ENCODE measurements at places on chromosomes 7 and 10. TPM values are rescaled to one million over a fixed set of nuclear protein-coding genes. Genes with fewer than 3 reads are reported as not detected.

DNA sequence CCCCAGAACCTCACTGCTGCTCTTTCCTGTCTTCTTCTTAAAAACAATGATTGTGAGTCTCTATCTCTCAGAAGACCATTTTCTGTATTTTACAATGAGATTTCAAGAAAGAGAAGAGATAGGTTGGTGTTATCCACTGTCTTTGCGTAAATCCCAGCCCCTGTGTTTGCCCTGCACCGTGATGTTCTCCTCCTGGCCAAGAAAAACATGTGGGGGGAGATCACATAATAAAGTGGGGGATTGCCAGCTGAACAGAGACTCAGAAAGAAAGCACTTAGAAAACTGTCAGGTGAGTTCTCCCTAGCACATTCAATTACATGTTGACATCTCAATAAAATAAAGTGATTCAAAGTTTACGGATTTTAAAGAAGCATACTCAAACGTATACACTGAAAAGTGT lies 105.0 kb upstream of the PITRM1 start:
- no peaks in the 10 kb centered on the region for H3K36me3 ChIP-seq
- peaks cover 4% of the 10 kb centered on the region for H3K4me1 ChIP-seq
- DNase-seq, result no peak
- no peaks in the 10 kb centered on the region for H3K27me3 ChIP-seq
- no peak overlapping the region for H3K4me3 ChIP-seq
- no peak overlapping the region for H3K27ac ChIP-seq

- H3K27me3 ChIP-seq, result peaks cover 40% of the 10 kb centered on the region
- H3K27ac ChIP-seq, result no peak within 1 kb of the TSS
- peak within 1 kb of the TSS; percentile 43 for H3K4me3 ChIP-seq
- H3K36me3 ChIP-seq, result no peaks in the 10 kb centered on the region
These were observed at the start of gene CPED1 for GRCh38 chr7:120988591-120989256. Gene CPED1 (plus strand): TSS chr7:120988711. CDS start chr7:120989622, 911 bp downstream.

- DNase-seq, result no peak
- no peaks in the 10 kb centered on the region for H3K4me1 ChIP-seq
- no peak overlapping the region for H3K27ac ChIP-seq
These were observed 407.5 kb upstream of the PRKCQ start for GRCh38 chr10:6987536-6987945.

- no peak for DNase-seq
- H3K4me1 ChIP-seq, result no peaks in the 10 kb centered on the region
- H3K27me3 ChIP-seq, result no peaks in the 10 kb centered on the region
These were observed 557.8 kb downstream of the NXPH1 start for GRCh38 chr7:8991159-8991558.

DNA sequence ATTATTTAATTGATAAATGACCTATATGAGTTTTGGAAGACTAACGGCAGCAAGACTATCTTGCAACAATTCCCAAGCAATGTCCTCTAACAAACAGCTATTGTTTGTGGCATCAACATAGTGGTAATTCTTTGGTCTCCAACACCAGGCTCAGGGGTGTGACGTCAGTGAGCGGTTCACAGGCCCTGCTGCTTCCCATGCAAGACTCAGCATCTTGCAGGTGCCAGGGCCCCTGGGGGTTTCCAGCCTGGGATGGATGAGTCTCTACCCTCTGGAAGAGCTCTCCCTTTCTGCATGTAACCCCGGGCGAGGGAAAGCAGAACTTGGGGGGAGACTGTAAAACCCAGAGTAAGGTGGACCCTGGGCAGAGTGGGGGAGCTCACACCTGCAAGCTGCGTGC lies 164.7 kb downstream of the ACTR3B start:
- peaks cover 35% of the 10 kb centered on the region for H3K27me3 ChIP-seq
- H3K4me3 ChIP-seq, result no peak overlapping the region
- H3K4me1 ChIP-seq, result no peaks in the 10 kb centered on the region

DNA sequence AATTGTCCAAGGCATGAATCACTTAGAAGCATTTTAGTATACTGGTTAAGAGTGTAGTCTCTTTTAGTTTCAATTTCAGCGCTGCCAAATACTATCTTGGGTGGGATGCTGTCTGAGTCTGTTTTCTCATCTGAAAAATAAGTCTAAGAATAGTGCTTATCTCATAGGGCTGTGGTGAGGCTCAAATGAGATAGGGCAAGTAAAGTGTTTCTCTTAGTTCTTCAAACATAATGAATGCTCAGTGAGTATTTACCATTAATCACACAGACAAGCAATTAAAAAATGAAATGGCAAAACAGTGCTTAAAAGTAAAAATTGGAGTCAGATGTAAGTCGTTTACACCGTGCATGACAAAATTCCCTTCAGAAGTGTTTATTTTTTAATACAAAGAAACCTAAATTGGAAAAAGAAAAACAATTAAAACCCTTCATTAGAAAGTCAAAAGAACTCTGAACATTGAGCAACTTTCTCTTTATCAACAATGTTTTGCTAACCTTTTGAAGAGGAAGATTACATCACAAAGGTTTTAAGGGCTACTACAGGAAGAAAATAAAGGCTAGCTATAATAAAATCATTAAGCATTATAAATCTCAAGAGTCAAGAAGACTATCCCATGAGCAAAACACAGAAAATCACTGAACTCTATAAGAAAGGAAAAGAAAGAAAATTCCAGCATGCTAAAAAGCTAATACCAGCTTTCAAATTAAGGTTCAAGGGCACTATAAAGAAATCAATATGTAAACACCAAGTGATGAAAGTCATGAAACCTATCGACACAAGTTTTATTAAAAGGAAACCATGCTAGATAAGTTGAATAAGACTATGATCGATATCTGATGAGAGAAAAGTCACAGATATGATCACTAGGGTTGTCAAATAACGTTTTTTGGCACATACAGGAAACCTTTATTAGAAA lies 45.6 kb upstream of the C1GALT1 start:
- no peaks in the 10 kb centered on the region for H3K27me3 ChIP-seq
- H3K27ac ChIP-seq, result no peak overlapping the region
- peaks cover 4% of the 10 kb centered on the region for H3K4me1 ChIP-seq
- DNase-seq, result no peak

- no peak overlapping the region for H3K27ac ChIP-seq
- H3K36me3 ChIP-seq, result peaks cover 12% of the 10 kb centered on the region
- H3K4me1 ChIP-seq, result peaks cover 34% of the 10 kb centered on the region
- no peak overlapping the region for H3K4me3 ChIP-seq
- H3K27me3 ChIP-seq, result no peaks in the 10 kb centered on the region
- DNase-seq, result no peak
These were observed 45.7 kb downstream of the ANKMY2 start for GRCh38 chr7:16599860-16600259.

GRCh38 chr10:128203028-128203427 lies 76.8 kb upstream of the MKI67 start:
- H3K4me3 ChIP-seq, result no peak overlapping the region
- no peak for DNase-seq
- H3K27ac ChIP-seq, result no peak overlapping the region

GRCh38 chr7:108452707-108453106 lies 3.5 kb downstream of the NRCAM start:
- no peak overlapping the region for H3K4me3 ChIP-seq
- H3K27ac ChIP-seq, result no peak overlapping the region
- H3K4me1 ChIP-seq, result peaks cover 47% of the 10 kb centered on the region
- no peaks in the 10 kb centered on the region for H3K36me3 ChIP-seq
- DNase-seq, result peak; percentile 57
- H3K27me3 ChIP-seq, result peaks cover 44% of the 10 kb centered on the region

DNA sequence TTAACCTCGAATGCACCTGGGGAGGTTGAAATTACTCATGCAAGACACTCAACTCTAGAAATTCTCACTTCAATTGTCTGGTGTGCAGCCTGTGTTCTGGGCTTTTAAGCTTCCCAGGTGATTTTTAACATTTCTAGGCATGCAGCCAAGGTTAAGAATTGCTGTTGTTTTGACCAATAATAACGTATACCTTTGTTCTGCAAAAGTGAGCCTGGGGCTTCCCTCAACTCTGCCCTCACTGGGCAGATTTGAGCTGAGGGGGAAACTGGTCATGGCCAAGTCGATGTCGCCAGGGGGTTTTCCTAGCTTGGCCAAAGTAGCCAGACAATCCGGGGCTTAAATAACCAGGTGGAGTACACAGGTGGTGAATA lies 568 bp downstream of the PRSS2 start:
- H3K36me3 ChIP-seq, result no peaks in the 10 kb centered on the region
- H3K27ac ChIP-seq, result no peak overlapping the region
- H3K4me3 ChIP-seq, result no peak overlapping the region
- no peaks in the 10 kb centered on the region for H3K4me1 ChIP-seq
- DNase-seq, result no peak
- no peaks in the 10 kb centered on the region for H3K27me3 ChIP-seq

GRCh38 chr10:987620-987869 lies 689 bp upstream of the GTPBP4 start:
- no peak overlapping the region for H3K27ac ChIP-seq
- H3K4me1 ChIP-seq, result peaks cover 16% of the 10 kb centered on the region
- H3K36me3 ChIP-seq, result no peaks in the 10 kb centered on the region
- DNase-seq, result no peak

GRCh38 chr10:114665406-114665805 lies 7.3 kb upstream of the ABLIM1 start:
- no peak overlapping the region for H3K27ac ChIP-seq
- no peak overlapping the region for H3K4me3 ChIP-seq
- no peaks in the 10 kb centered on the region for H3K36me3 ChIP-seq
- peaks cover 29% of the 10 kb centered on the region for H3K4me1 ChIP-seq
- no peaks in the 10 kb centered on the region for H3K27me3 ChIP-seq

GRCh38 chr10:110873951-110874350 lies 2.2 kb downstream of the PDCD4 start:
- no peak for DNase-seq
- peaks cover 21% of the 10 kb centered on the region for H3K4me1 ChIP-seq
- no peak overlapping the region for H3K27ac ChIP-seq
- no peaks in the 10 kb centered on the region for H3K27me3 ChIP-seq

GRCh38 chr7:147406521-147407135 lies 1183.9 kb upstream of the C7orf33 start:
- no peaks in the 10 kb centered on the region for H3K4me1 ChIP-seq
- no peaks in the 10 kb centered on the region for H3K27me3 ChIP-seq
- no peaks in the 10 kb centered on the region for H3K36me3 ChIP-seq
- H3K4me3 ChIP-seq, result no peak overlapping the region
- no peak overlapping the region for H3K27ac ChIP-seq
- no peak for DNase-seq

DNA sequence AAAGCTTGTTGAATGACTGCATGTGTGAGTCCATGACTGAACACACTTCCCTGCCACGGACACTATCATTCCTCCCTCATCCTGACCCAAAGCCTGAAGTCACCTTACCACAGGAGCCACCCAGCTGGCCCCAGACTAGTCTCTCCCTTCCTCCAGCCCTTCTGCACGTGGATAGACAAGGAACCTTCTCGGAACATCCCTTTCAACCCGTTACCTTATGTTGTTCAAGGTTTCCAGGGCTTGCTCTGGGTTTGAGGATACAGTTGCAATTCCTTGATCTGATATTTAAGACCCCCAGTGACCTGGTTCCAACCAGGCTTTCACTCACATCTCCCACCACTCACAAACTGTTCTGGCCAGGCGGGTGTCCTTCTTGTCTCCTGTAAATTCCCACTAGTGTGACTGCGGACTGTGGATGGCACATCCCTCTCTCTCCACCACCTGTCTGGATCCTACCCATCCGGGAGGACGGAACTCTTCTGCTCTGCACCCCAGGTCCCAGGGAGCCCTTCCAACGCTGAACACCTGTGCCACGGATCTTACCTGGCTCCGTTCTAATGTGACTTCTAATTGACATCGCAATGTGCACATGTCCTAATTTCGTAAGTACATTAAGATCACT lies 62.5 kb downstream of the HIPK2 start:
- H3K4me3 ChIP-seq, result no peak overlapping the region
- H3K36me3 ChIP-seq, result no peaks in the 10 kb centered on the region
- no peak for DNase-seq

- H3K36me3 ChIP-seq, result no peaks in the 10 kb centered on the region
- no peaks in the 10 kb centered on the region for H3K27me3 ChIP-seq
- H3K4me3 ChIP-seq, result no peak overlapping the region
- no peak overlapping the region for H3K27ac ChIP-seq
- DNase-seq, result peak; percentile 52
These were observed 33.4 kb upstream of the AFAP1L2 start for GRCh38 chr10:114437473-114438292.

- no peaks in the 10 kb centered on the region for H3K36me3 ChIP-seq
- H3K4me3 ChIP-seq, result no peak overlapping the region
- peaks cover 6% of the 10 kb centered on the region for H3K27me3 ChIP-seq
- H3K27ac ChIP-seq, result no peak overlapping the region
- DNase-seq, result no peak
- peaks cover 33% of the 10 kb centered on the region for H3K4me1 ChIP-seq
These were observed 4.6 kb upstream of the C10orf95 start for GRCh38 chr10:102455893-102456471.

- no peaks in the 10 kb centered on the region for H3K36me3 ChIP-seq
- DNase-seq, result no peak
- no peak overlapping the region for H3K27ac ChIP-seq
- no peak overlapping the region for H3K4me3 ChIP-seq
- no peaks in the 10 kb centered on the region for H3K27me3 ChIP-seq
These were observed 55.5 kb upstream of the SLC25A13 start for GRCh38 chr7:96377399-96377798.

DNA sequence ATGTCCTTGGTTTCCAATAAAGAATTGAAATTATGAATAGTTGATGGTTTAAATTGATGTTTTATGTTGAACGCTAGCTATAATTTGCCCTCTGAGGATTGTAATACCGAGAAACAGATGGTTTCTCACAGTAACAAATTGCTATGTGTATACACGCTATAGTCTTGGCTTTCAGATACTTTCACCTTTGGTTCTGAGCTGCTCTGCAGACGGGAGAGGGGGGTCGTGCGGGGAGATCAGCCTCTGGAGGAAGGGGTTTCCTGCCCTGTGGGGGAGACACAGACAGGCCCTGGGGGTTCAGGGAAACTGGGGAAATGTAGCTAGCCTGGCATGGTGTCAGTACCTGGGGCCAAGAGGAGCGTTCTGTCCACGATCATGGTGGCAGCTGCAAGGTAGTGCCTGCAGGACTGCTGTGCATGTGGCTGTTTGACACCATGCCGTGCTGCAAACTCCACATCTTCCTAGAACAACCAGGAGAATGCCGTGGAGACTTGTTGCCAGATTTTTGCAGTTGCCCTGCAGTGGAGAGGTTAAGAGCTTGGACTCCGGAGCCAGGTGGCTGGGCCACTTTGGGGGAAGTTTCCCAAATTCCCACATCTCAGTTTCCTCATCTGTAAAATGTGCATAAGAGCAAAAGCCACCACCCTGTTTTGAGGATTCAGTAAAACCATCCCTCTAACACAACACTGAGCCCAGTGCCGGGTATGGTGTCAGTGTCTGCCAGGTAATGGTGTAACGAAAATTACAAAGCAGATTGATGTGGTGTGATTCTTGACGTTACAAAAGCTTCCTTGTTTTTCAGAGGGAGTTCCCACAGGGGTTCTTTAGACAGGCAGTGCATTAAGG lies 167.9 kb downstream of the CUX1 start:
- DNase-seq, result peak; percentile 35
- H3K4me1 ChIP-seq, result peaks cover 23% of the 10 kb centered on the region
- peak overlapping the region; percentile 66 for H3K27ac ChIP-seq
- H3K4me3 ChIP-seq, result no peak overlapping the region
- H3K27me3 ChIP-seq, result no peaks in the 10 kb centered on the region

MLXIPL gene
- 0.87 TPM for total RNA-seq

LIPJ gene
- 0.06 TPM for total RNA-seq

CHAT gene
- not detected for total RNA-seq

AHR gene
- 5.0 TPM for total RNA-seq

STK17A gene
- 13.1 TPM for total RNA-seq

Measured in neural progenitor cell (in vitro differentiated cells).